ENCODE measurements at places on chromosomes 6 and 20.

- DNase-seq: no peak
Observed at GRCh38 chr6:148497257-148497656, 154.6 kb downstream of the SASH1 start.

DNA sequence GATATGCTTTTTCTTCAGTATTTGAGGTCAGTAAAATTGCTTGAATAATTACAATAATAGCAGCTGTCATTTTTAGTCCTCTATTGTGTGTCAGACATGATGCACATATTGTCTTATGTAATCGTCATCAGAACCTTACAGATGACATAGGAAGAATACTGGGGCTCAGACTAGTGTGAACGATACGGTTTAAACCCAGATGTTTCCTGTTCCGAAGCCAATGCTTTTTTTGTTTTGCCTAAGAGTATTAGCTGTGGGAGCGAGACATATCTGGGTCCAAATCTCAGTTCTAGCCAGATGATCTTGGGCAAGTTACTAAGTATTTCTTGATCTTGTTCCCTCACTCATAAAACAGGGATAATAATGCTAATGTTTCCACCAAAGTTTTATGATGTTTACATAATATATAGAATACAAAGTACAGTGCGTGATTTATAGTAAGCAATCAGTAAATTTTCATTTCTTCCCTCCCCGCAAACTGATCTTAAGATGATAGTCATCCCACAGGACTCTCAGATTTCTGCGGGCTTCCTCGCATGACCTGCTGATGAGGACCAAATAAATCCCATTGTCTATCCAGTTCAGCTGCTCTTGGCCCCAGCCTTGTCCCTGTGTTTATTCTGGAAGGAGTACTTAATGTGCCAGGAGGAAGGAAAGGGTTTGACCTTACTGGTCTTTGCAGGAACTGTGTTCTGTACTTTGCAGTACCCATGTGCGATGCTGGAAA lies 98.2 kb downstream of the CAP2 start:
- DNase-seq: no peak

DNA sequence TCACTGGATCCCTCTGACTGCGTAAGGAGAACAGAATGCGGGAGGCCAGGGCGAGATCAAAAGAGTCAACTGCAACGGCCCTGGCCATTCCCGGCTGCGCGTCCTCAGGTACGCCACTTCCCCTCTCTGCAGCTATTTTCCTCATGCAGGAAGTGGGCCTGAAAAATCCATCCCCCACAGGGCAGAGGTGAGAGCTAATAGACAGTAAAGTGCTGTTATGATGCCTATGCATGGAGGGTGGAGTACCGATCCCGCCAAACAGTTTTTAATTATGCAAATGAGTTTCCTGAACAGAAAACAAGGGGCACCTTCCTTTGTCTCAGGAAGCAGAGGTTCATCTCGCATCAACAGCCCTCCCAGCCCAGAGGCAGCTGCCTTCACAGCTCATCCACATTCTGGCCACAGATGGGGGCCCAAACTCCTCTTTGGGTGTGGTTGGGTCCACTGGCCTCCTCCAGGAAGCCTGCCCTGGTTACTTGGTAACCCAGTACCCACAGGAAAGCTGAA lies 9.3 kb downstream of the PREX1 start:
- DNase-seq: no peak

DNA sequence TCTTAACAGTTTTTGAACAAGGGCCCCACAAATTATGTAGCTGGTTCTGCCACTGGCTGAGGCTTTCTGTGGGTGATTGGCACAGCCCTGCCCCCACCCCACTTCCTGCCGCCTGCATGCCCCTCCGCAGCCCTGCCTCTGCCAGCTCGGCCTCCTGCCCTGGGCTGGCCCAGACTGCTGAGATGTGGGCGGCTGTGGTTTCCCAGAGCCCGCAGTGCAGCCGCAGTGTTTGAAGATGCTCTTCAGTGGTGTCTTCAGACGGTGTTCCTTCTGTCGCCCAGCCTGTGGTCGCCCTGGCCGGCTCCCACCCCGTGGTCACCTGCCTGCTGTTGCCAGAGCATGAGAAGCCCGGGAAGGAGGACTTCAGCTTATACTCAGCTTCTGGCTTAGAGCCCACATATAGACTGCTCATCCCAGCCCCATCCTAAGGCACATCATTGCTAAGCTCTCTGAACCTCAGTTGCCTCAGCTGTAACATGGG lies 154.3 kb downstream of the VEGFA start:
- DNase-seq: peak; percentile 77

GRCh38 chr6:130027948-130028347 lies 9.6 kb downstream of the L3MBTL3 start:
- no peak for DNase-seq

- DNase-seq: no peak
Observed at GRCh38 chr6:16286151-16286522, 47.8 kb downstream of the GMPR start.

DNA sequence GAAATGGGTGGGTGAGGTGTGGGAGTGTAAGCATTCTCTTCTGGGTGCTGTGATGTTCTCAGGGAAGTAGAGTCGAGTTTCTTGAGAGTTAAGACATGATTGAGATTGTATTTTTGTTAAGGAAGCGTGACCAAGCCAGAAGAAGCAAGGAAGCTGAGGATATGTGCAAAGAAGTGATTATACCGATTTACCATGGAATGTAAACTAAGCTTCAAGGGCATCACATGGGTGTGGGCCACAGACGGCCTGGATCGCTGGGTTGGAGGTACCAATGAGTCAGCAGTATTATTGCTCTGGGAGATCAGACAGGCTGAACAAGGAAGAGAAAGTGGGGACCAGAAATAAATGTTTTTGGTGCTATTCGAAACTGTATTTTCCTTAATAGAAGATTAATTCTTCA lies 184.1 kb upstream of the GMDS start:
- no peak for DNase-seq

DNA sequence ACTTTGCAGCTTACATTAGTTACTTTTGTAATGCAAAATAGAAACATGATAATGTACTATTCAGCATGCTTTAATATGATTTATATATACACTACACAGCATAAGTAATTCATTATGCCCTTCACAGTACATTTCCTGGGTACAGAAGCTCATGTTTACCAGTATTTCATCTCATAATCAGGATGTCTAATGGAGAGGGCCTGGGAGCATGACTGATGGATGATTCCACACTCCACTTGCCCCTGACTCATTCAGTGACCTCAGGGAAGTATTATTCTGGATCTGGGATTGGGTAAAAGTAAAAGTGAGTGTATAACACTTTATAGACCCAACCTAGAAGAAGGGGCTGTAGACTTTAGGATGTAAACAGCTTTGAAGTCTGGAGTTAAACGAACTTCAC lies 31.4 kb upstream of the BACH2 start:
- no peak for DNase-seq

- peak; percentile 35 for DNase-seq
Observed at GRCh38 chr6:14270925-14271788, 153.6 kb downstream of the CD83 start.

- no peak for DNase-seq
Observed at GRCh38 chr20:1686151-1686748, 28.7 kb upstream of the SIRPG start.

DNA sequence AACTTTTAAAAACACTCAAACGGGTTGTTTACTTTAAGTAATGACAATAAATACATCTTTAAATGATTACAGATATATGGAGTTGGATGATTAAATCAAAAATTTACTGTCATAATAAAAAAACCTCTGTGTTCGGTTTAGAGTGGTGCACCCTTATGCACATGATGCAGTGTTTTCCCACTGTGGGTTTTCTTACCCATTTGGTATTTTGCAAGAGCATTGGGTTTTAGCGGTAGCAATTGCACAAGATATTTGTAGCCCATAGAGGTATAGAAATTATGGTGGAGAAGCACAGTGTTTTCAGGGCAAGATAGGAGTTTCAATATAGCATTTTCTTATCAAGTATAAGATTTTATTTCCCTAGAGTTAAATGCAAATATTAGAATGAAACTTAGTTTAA lies 410.8 kb upstream of the PLCB4 start:
- no peak for DNase-seq

GRCh38 chr6:170378502-170378901 lies 71.9 kb downstream of the FAM120B start:
- DNase-seq: no peak

GRCh38 chr6:111192911-111193555 lies 105.7 kb downstream of the SLC16A10 start:
- no peak for DNase-seq

GRCh38 chr6:71737953-71738352 lies 148.4 kb upstream of the RIMS1 start:
- DNase-seq: no peak

- DNase-seq: no peak
Observed at GRCh38 chr20:60984666-60985065, 267.4 kb upstream of the CDH4 start.

GRCh38 chr20:38601216-38602184 lies at the start of gene ARHGAP40:
TSS of gene ARHGAP40 (plus strand) at chr20:38601809.
- no peak for DNase-seq

- no peak for DNase-seq
Observed at GRCh38 chr6:144816936-144817335, 531.8 kb downstream of the UTRN start.

DNA sequence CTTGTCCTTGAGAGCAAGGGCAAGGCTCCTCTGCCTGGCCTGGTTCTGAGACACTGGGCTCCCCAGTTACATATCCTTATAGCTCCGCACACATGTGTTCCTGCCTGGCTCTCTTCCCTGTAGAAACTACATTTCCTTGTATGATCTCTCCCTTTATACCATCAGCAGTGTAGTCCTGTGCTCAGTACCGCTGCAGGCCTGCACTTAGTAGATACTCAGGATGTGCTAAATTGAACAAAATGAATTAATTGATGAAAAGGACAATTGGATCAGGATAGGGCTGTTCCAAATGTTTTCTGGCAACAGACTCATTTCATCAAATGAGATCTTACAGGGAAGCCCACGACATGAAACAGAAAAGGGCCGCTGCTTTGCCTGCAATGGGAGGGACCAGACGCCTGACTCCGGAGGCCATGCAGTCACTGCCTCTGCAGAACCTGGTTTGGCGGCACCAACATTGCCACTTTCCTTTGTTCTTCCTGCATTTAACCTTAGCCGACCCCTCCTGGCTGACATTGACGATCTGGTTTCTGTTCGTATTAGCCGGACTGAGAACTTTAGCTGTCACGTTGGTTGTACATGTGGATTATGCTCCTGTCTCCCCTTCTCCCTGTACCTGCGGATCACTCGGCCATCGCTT lies 53.3 kb downstream of the CHMP4B start:
- DNase-seq: no peak

DNA sequence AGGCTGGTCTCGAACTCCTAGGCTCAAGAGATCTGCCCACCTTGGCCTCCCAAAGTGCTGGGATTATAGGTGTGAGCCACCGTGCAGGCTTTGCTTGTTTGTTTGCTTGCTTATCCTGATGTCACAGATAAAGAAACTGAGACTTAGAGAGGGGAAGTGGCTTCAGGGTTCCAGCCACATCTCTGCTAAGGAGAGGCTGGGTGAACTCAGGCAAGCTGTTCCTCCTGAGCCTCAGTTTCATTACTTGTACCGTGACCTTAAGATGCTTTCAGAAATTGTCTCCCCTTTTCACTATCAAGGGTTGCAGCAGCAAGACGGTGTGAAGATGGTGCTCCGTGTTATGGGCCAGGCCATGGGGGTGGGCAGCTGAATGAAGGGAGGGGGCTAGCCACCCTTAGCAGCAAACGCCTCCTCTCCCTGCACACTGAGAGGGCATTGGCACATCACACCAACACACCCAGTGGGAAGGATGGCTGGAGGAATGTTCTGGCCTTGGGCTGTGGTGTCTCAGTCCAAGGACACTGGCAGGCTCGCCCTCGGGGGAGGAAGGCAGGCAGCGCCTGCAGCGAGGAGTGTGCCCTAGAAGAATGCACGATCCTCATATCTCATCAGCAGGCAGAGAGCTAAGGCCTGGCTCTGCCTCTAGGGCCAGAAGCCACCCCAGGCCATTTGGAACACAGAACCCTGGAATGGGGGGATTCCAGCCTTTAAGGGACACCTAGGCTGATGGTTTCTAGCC lies 48.2 kb upstream of the TLDC2 start:
- no peak for DNase-seq

DNA sequence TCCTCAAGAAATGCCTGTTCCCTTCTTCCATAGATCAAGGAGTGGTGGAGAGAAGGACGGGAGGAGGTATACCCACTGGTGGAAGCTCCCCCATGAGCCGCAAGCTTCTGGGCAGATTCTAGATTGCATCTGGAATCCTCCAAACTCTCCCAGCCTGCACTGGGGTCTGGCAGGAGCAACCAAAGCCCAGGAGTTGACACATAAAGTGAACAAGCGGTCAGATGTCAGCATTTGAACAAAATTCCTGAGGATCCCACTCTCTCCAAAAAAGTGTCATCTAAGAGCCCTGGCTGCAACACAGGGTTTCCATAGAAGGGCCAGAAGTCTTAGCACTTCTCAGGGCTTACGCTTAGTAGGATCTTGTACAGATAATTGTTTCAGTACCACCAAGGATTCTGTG lies 88.2 kb downstream of the KCNB1 start:
- DNase-seq: no peak

GRCh38 chr6:130674604-130675003 lies 152.6 kb upstream of the SMLR1 start:
- DNase-seq: no peak

DNA sequence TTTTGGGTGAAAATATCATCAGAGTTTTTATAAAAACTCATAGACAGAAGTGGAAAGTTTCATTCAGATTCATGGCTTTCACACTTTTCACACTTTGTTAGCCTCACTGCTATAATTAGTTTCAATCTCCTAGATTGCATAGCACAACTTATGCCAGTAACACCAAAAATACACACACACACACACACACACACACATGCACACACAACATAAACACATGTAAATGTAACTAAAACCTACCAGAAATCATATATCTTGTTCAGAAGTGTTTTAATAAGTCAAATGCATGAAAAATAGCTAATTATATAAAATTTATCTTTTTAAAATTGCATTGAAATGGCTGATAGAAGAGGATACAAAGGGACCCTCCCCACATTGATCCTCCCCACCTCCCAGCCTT lies 347.8 kb upstream of the SLC35B3 start:
- DNase-seq: no peak

DNA sequence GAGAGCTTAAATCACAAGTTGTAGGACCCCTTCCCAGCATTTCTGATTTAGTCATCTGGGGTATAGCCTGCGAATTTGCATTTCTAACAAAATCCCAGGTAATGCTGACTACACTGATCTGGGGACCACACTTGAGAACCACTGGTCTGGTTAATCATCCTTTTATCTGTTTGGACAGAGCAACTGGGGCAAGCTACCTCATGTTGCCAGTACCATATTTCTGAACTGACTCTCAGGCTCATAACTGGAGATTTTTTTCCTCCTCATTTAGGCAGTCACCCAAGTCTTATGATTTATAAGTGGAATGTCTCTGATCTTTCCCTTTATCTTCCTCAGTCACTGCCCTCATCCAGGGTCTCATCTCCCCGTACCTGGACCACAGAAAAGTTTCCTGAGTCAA lies 12.0 kb upstream of the GTF3C6 start:
- no peak for DNase-seq

- no peak for DNase-seq
Observed at GRCh38 chr20:3380228-3381070, 27.0 kb downstream of the DNAAF9 start.

- no peak for DNase-seq
Observed at GRCh38 chr20:32984196-32984595, 20.0 kb downstream of the SUN5 start.
